ENCODE measurements at places on chromosomes 7 and 10.

DNA sequence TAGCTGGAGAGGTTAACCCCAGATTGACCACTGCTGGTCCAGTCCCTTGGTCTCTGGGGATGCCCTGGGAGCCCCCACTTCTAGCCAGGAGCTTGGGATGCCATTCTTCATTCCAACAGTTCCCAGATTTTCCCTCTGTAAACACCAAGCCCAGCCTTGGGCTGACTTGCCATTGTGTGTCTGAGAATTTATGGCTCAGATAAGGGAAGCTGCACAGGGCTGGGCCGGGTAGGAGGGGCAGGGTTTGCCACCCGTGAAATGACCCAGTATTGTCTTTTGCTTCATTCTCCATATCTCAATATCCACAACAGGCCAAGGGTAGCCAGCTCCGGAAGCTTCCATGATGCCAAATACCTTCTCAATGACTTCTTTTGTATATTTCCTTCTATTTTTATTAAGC, 32.1 kb downstream of the AFAP1L2 start:
- no peak for DNase-seq

DNA sequence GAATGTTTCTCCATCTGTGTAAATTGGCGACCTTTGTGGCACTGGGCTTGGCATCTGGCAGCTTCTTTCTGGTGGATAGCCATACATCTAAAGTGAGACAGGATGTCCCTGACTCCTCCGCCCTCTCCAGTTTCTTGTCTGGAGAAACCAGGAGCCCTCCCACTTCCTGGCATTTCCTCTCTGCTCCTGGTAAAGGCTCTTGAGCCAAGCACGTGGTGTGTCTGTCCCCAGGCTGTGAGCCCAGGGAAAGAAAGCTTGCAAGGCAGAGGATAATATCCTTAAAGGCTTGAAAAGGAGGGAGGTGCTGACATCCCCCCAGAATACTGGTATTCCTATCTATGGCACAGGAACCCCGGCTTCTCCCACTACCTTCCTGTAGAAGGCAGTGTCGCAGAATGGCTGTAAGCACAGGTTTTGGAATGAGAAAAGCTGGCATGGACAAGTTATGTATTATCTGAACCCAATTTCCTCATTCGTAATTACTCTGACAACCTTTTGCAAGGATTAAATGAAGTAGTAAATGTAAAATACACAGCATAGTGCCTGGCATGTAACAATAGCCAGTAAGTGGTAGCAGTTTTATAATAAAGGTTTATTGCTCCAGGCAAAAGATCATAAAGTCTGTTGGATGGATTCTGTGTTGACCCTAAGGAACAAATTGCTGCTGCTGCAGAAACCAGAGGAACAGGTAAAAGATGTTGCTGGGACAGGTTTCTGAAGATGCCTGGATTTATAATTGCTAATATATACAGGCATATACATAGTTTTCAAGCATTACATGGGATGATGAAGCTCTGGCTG, 11.8 kb upstream of the ACSL5 start:
- peak; percentile 12 for DNase-seq

- DNase-seq = no peak
Observed at GRCh38 chr7:74619235-74619860, 38.2 kb upstream of the GTF2I start.

GRCh38 chr10:120431251-120431651, 25.8 kb upstream of the PLPP4 start:
- no peak for DNase-seq

GRCh38 chr10:28954211-28954610, 276.9 kb downstream of the BAMBI start:
- DNase-seq = no peak

GRCh38 chr7:140294454-140294853, 103.9 kb downstream of the SLC37A3 start:
- no peak for DNase-seq

DNA sequence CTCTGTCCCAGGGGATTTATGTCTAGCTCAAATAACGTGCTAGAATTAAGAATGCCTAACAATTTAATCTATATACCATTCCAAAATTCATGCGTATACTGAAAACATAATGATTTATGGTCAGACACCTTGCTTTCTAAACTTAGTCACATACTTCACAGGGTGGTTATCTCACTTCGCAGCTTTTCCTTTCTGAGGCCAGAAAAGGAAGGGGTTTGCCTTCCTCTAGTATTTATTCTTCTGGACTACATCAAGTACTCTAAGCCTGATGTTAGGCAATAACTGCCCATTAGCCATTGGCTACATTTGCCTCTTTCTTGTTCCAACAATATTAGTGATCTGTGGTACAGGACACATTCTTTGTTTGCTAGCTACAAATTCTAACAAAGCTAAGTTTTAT, 72.6 kb upstream of the FHIP2A start:
- no peak for DNase-seq

- DNase-seq = no peak
Observed at GRCh38 chr10:131252567-131253276, 58.8 kb downstream of the TCERG1L start.

DNA sequence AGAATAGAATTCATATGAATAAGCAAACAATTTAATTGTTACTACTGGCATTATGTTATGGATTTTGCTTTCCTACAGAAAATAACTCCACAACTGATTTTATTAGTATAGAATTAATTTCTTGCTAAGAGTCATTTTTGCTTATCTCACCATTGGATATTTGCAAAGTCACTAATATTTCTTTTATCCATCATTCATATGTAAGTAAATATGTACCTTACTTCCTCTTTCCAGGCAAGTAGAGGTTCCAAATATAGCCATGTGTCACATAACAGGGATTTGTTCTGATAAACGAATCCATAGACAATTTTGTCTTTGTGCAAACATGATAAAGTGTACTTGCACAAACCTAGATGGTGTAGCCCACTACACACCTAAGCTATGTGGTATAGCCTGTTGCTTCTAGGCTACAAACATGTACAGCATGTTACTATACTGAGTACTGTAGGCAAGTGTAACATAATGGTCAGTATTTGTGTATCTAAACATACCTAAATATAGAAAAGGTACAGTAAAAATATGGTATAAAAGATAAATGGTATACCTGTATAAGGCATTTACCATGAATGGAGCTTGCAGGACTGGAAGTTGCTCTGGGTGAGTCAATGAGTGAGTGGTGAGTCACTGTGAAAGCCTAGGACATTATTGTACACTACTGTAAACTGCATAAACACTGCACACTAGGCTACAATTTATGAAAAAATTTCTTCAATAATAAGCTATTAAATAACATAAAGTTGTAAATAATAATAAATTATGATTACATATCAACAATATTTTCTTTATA, 18.3 kb downstream of the KLLN start:
- no peak for DNase-seq

- DNase-seq = no peak
Observed at GRCh38 chr7:72190919-72191318, 221.2 kb downstream of the CALN1 start.

- DNase-seq = no peak
Observed at GRCh38 chr10:78932054-78932386, 136.7 kb upstream of the ZMIZ1 start.

GRCh38 chr7:133837224-133837623, 289.9 kb upstream of the LRGUK start:
- DNase-seq = peak; percentile 60

- DNase-seq = no peak
Observed at GRCh38 chr10:86742230-86742629, 14.2 kb upstream of the BMPR1A start.

GRCh38 chr7:48497521-48497920, 326.3 kb downstream of the ABCA13 start:
- no peak for DNase-seq

- DNase-seq = no peak
Observed at GRCh38 chr10:131805696-131806095, 95.1 kb upstream of the PPP2R2D start.

DNA sequence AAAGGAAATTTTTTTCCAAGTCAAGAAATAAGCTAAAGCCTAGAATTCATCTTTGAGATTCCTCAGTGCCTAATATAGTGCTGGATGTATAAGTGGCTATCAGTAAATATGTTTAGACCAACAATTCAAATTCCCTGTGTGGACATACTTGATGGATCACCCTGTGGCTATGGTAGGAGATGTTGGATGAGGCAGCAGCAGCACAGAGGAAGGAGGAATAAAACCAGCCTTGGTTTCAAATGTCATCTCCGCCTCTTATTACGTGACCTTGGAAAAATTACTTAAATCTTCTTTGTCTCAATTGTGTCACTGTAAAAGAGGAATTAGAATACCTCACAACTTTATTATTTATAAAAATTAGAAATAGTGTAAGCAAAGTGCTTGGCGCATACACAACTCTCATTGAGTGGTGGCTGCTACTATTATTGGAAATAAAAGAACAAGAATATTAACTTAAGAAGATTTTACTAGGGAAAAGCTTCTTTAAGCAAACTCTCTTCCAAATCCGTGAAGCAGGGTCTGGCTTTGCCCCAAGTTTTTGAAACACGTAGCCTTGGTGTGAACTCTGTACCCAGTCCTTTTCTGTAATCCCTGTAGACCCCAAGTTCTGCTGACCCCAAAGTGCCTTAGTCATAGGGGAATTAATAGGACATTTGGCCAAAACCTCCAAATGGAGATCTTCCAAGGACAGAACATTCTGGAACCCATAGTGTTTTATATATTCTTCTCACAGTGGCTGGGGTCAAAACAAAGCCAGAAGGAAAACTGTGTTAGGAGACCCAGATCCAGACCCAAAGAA, 283.8 kb downstream of the PTEN start:
- no peak for DNase-seq

GRCh38 chr10:77247031-77247990, 390.3 kb downstream of the KCNMA1 start:
- peak; percentile 67 for DNase-seq

DNA sequence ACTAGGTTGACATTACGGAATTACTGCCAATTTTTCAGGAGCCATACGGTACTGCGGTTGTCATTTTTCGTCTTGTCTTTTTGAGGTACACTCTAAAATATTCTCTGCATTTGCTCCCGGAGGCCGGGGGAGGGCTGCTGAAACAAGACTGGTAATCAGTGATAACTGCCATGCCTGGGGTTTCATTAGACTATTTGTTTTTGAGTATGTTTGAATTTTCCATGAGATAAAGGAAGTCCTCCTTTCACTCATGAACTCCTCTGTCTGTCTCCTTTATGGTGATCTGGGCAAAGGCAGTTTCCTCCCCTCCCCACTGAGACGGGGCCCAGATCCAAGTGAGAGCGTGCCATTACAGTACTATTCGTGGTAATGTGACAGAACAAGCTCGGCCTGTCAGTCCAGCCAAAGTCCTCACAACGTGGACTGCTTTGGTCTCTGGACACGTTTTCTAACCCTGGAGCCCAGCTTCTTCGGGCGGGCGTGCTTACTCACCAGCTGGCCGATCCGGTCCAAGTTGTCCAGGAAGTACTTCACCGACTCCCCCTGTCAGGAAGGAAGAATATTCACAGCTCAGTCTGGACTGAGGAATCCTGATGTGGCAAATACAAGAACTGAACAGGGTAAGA, 45.1 kb downstream of the AMZ1 start:
- DNase-seq = no peak

DNA sequence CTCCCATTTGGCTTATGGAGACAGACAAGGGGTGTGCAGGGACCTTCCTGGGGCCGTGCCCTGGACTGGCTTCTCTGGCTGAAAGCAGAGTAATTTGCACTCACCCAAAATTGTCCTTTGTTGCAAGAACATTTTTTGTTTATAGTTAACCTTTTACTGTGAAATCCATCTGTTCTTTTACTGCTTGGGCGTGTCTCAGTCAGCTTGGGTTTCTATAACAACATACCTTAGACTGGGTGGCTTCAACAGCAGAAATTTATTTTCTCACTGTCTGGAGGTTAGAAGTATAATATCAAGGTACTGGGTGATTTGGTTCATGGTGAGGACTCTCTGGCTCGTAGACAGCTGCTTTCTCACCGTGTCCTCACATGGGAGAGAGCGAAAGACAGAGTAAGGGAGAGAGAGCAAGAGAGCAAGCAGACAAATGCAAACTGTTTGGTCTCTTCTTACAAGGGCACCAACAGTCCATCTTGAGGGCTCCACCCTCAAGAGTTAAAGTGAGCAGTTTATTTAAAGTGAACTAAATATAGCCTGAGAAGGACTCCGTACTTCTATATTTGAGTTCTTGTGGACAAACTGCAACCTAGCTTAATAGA, 131.0 kb upstream of the NPY start:
- no peak for DNase-seq

DNA sequence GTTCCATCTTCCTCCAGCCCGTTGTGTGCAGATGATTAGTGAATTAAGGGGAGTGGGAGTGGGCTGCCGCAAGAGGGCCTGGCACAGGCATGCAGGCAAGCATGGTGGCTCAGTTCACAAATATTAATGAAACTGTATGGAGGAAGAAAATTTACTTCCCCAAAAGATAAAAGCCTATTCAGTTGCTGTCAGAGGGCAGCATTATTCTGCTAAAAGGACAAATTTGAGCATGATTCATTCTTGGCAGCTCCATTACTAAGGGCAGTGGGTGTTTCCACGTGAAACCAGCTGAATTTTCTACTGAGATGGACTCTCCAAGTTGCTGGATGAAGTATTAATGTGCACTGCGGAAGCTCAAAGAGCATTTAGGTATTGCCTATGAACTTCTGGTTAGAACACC, 90.9 kb upstream of the WDR11 start:
- no peak for DNase-seq

- no peak for DNase-seq
Observed at GRCh38 chr7:7709291-7709690, 9.1 kb downstream of the RPA3 start.

- DNase-seq = no peak
Observed at GRCh38 chr7:42162560-42163325, 74.3 kb downstream of the GLI3 start.

GRCh38 chr10:4217653-4218052, 432.6 kb upstream of the KLF6 start:
- no peak for DNase-seq

GRCh38 chr10:98957801-98958200, 277.9 kb downstream of the HPSE2 start:
- DNase-seq = no peak

DNA sequence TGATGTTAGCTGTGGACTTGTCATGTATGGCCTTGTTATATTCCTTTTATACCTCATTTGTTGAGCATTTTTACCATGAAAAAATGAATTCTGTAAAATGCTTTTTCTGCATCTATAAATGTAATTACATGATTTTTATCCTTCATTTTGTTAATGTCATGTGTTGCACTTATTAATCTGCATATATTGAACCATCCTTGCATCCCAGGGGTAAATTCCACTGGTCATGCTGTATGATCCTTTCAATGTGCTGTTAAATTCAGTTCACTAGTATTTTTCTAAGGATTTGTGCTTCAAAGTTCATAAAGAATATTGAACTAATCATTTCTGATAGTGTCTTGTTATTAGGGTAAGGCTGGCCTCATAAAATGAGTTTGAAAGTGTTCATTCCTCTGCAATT, 31.9 kb upstream of the AHR start:
- DNase-seq = no peak

GRCh38 chr10:100864978-100865377, 47.8 kb upstream of the SLF2 start:
- no peak for DNase-seq

GRCh38 chr7:35550831-35551230, 144.1 kb downstream of the HERPUD2 start:
- no peak for DNase-seq

DNA sequence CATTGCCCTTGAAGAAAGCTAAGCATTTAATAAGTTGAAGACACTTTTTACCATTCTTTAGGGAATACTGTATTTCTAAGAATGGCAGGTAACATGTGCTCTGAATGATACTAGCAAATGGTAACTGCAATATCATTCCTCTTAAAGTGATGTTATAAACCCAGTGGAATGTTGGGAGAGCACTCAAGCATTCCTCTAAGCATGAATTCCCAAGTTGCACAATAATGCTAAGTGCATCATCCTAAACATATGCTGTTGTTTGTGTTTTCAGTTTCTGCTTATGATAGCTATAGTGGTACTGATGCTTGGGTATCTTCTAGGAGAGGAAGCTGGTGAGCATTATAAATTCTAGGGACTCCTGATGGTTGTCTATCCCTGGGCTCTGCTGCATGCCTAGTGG, 673.9 kb downstream of the PHTF2 start:
- DNase-seq = no peak

Data from NCI-H1417 (cell line).